HCEC 1CT (cell line): ENCODE measurements at places on chromosomes 2 and 18.

GRCh38 chr2:51717312-51717711 is 685.4 kb upstream of the NRXN1 start:
- peak; percentile 76 for DNase-seq

- DNase-seq: peak; percentile 42
Measured at GRCh38 chr18:63676526-63677323, 15.0 kb upstream of the SERPINB3 start.

DNA sequence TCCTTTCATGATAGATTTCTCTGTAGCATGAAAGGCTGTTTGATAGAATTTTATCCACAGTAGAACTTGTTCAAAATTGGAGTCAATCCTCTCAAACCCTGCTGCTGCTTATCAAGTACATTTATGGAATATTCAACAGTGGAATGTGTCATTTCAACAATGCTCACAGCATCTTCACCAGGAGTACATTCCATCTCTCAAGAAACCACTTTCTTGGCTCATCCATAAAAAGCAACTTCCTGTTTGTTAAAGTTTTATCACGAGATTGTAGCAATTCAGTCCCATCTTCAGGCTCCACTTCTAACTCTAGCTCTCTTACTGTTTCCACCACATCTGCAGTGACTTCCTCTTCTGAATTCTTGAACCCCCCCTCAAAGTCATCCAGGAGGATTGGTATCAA is 29.4 kb downstream of the PDCL3 start:
- DNase-seq: peak; percentile 14

GRCh38 chr2:39325966-39326365 is 82.2 kb upstream of the CDKL4 start:
- peak; percentile 63 for DNase-seq

- DNase-seq: no peak
Measured at GRCh38 chr2:175450029-175450760, 268.7 kb upstream of the ATP5MC3 start.
